Activated CD4-positive, alpha-beta T cell treated with anti-CD3 and anti-CD28 coated beads, Interleukin-2, amount 10 ng/mL, durations not matched to agents 7 days and 5 days (primary cell): ENCODE measurements at places on chromosomes 5 and 9.

- DNase-seq = no peak
Observed at GRCh38 chr9:6272229-6272598, 56.0 kb upstream of the TPD52L3 start.

GRCh38 chr9:113886466-113886865 is 10.4 kb downstream of the ZNF618 start:
- no peak for DNase-seq

- no peak for DNase-seq
Observed at GRCh38 chr5:122262103-122262502, 49.9 kb upstream of the SNCAIP start.

DNA sequence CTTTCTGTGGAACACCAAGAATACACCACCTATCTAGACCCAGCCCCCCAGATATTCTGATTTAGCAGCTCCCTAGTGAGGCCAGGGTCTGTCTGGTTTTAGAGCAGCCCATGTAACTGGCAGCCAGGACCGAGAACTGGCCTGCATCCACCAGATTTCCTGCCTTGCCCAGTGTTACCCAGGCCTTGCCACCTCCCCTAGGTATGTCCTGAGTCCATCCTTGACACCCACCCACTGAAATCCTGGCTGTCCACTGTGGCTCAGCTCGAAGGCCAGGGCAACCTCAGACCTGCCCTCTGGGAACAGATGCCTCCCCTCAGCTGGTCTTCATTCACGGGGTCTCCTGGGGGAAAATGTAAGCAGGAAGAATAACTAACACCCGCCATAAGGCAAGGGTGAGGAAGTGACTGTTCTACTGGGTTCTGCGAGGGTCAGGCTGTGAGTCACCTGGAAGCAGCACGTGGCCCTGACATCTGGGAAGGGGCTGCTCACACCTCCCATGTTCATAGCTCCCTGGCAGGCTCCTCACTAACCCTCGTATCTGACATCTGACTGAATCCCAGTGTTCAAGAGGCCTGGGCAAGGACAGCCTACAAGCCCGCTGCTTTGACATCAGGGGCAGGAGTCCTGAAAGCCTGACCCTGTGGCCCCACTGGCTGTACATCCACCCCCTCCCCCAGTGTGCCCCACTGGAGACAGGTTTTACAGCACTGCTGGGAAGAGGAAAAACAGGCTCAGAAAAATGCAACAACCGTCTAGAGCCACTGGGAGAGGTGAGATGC is 72.7 kb downstream of the SEMA4D start:
- no peak for DNase-seq

DNA sequence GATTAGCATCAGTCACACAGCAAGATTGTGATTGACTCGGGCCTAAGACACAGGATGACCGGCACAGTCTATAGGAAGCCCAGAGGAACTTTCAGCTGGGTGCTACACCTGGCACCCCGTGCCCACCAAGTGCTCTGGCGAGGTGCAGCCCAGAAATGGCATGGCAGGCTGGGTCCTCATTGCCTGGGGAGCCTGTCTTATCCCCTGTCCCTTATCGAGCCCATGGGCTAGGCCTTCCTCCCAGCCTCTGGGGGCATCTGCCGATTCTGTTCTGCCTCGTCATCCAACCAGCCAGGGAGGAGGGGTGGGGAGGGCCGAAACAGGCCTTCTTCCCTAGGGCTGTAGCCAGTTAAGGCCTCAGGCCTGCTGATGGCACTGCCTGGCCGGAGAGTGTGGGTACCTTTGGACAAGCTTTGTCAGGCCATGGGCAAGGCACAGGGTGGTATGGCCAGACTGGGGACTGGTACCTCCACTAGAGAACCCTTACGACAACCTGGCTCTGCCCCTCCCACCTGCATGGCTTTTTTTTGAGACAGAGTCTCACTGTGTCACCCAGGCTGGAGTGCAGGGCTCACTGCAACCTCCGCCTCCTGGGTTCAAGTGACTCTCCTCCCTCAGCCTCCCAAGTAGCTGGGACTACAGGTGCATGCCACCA is 1.6 kb downstream of the GRK6 start:
- DNase-seq = peak; percentile 34

- no peak for DNase-seq
Observed at GRCh38 chr9:122248448-122248865, 16.2 kb downstream of the RBM18 start.

- DNase-seq = peak; percentile 22
Observed at GRCh38 chr9:112867275-112867991, 23.2 kb downstream of the SLC46A2 start.

DNA sequence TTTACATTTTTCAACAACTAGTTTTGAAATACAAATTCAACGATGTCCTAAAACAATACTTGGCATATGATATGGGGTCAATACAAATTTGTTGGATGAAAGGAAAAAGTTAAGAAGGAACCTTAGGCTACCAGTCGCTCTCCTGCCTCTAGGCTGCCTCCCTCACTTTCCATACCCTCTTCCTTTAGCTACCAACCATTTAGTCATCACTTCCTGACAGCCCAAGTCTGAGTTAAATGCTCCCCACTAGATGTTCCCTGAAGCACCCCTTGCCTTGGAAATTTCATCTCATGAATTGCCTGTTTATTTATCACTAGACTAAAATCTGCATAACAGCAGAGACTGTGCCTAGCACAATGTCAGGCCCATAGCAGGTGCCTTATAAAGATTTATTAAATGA is 2.7 kb upstream of the LARS1 start:
- no peak for DNase-seq

- DNase-seq = no peak
Observed at GRCh38 chr5:113043491-113043931, 66.9 kb downstream of the DCP2 start.

- peak; percentile 64 for DNase-seq
Observed at GRCh38 chr5:103224118-103224893, 34.3 kb upstream of the MACIR start.

DNA sequence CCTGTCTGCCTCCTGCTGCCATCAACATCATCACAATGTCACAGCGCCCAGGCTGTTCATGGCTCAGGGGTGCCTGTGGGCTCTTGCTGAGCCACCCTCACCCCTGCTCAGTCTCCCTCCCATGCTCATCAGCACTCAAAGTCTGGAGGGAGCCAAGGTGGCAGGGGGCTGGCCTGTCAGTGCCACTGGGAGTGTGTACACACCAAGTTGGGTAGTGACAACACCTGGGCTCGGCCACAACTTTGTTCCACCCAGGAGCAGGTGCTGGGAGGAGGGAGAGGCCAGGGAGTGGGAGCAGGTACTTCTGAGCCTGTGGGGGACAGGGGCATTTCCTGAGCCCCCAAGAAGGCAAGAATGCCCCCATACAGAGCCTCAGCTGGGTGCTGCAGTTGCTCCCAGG is 77.5 kb upstream of the C6 start:
- DNase-seq = no peak
